ENCODE measurements at places on chromosomes 11 and 22. TPM values are rescaled to one million over a fixed set of nuclear protein-coding genes. Genes with fewer than 3 reads are reported as not detected.

Gene GGT1
- not detected for total RNA-seq

Gene RFPL2
- not detected for total RNA-seq

DNA sequence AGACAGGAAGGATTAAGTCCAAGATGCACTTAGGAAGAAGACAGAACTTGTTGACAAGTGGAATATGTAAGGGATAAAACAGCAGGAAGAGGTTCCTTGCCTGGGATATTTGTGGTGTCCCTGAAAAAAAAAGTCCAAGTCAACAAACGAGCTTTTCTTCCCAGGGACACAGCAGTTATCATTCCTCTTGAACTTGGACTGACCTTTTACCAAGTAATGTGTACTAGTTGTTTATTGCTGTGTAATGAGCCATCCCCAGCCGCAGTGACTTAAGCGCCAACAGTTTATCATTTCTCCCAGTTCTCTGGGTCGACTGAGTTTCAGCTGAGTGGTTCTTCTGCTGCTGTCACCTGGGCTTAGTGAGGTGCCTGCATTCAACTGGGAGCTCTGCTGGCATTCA, 37.0 kb downstream of the KREMEN1 start:
- no peak for DNase-seq

DNA sequence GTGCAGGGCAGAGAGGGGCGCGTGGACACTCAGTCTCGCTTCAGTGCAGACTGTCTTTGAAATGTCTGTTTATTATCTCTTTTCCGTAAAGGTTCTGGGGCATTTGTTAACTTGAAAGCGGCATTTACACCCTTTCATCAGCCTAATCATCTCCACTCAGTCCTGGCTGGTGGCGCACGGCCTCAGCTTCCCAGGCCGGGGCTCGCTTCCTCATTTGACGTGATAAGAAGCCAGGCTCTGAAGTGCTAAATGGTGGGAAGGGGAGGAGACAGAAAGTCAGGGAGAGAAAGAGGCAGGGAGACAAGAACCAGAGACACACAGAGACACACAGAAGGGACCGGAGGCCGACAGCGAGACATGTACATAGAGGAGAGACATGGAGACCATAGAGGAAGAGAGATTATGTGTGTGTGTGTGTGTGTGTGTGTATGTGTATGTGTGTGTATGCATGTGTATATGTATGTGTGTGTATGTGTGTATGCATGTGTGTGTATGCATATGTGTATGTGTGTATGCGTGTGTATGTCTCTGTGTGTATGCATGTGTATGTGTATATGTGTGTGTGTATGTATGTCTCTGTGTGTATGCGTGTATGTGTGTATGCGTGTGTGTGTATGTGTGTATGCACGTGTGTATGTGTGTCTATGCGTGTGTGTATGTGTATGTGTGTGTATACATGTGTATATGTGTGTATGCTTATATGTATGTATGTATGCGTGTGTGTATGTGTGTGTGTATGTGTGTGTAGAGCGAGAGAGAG, 101.5 kb downstream of the ST3GAL4 start:
- DNase-seq = no peak

DNA sequence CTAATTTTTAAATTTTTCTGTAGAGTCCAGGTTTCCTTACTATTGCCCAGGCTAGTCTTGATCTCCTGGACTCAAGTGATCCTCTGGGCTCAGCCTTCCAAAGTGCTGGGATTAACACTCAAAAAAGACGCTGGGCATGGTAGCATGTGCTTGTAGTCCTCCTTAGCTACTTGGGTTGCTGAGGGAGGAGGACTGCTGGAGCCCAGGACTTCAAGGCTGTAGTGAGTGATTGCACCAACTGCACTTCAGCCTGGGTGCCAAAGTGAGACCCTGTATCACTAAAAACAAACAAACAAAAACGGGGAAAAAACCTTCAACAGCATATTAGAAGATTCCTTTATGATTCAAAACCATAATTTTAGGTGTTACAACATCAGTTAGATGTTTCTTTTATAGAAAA, 44.6 kb downstream of the RSF1 start:
- DNase-seq = no peak

DNA sequence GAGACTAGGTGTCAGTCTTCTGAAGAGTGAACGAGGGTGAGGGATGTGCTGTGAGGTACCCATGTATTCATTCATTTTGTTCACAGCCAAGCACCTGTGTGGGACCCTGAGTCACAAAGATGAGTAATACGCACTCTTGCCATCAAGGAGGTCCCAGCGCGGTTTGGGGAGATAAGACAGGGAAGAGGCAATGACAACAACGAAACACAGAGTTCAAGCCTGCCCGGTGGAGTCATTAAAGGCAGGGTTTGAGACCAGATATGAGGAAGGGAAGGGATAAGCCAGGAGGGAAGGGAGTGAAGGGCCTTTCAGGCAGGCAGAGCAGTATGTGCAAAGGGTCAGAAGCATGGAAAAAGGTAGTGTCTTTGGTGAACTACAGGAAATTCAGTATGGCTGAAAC, 4.6 kb downstream of the DCHS1 start:
- no peak for DNase-seq

Measured in uterus (tissue), 4 donors.